Astrocyte of the hippocampus (primary cell): ENCODE measurements at places on chromosomes 3 and 15.

GRCh38 chr3:44355362-44356033 lies 16.9 kb downstream of the TCAIM start:
- peak; percentile 79 for DNase-seq

- no peak for DNase-seq
Observed at GRCh38 chr3:126052196-126053058, 31.5 kb downstream of the SLC41A3 start.

GRCh38 chr3:151305060-151305774 lies 11.4 kb downstream of the GPR87 start:
- peak; percentile 98 for DNase-seq

- no peak for DNase-seq
Observed at GRCh38 chr3:78517965-78518364, 1249.8 kb downstream of the ROBO1 start.

- no peak for DNase-seq
Observed at GRCh38 chr3:101690972-101691371, 4.5 kb upstream of the RPL24 start.

- DNase-seq = peak; percentile 46
Observed at GRCh38 chr15:62482785-62483429, 317.8 kb upstream of the C2CD4B start.

DNA sequence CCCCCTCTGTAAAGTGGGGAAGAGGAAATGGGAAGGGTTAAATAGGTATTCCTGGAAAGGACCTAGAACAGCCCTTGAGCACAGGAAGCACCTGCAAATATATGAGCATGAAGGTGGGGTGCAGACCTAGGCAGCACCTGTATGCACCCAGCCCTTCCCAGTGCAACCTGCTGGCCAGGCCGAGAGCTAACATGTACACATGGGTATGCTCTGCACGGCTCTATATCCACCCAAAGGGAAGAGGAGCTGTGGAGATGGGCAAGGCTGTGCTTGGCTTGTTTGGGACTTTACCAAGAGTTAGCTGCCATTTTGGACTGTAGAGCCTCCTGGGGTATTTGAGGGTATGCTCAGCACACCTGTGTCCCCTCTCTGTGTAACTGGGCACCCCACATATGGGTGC lies 171.2 kb downstream of the KLF13 start:
- no peak for DNase-seq

DNA sequence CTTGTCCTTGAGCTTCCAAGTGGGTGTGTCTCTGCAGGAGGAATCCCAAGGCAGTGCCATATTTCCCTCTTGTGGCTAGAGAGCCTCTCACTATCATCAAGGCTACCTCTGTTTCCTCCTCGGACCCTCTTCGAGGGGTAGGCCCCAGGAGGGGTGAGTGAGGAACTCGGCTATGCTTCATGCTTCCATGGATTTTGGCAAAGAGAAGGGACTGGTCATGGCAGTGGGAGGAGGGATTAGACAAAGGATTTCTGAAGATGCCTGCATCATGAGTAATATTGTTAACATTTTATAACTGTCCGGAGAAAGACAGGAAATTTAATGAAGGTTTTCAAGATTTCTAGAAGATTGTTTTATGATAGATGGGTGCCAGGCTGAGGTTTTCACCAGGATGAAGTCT lies 241.5 kb downstream of the CLSTN2 start:
- DNase-seq = peak; percentile 44

DNA sequence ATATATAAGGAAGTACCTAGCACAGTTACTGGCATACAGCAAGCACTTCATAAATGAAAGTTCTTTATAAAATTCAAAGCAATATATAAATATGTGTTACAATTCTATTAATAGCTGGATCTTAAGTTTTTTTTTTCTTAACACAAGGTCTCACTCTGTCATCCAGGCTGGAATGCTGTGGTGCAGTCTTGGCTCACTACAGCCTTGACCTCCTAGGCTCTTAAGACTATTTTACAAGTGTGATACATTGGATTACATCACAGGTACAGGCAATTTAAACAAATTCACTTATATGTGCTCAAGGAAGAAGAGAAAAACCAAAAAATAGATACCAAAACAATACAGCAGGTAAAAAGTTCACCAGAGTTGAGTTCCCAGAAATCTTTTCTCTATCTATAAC lies 60.6 kb downstream of the ZNF280D start:
- peak; percentile 50 for DNase-seq

DNA sequence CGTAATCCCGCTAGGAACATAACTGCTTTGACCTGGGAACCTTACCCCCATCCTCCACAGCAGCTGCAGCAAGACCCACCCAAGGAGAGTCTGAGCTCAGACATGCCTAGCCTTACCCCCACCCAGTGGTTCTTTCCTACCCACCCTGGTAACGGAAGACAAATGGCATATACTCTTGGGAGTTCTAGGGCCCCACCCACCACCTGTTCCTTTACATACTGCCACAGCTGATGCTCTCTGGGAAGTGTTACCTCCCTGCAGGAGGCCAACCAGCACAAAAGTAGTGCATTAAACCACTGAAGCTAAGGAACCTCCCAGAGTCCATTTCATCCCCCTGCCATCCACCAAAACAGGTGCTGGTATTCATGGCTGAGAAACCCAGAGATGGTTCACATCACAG lies 50.6 kb upstream of the AZI2 start:
- DNase-seq = no peak

- DNase-seq = no peak
Observed at GRCh38 chr3:155428563-155428962, 135.1 kb upstream of the STRIT1 start.

GRCh38 chr3:103006526-103007183 lies 571.8 kb downstream of the ZPLD1 start:
- DNase-seq = no peak

DNA sequence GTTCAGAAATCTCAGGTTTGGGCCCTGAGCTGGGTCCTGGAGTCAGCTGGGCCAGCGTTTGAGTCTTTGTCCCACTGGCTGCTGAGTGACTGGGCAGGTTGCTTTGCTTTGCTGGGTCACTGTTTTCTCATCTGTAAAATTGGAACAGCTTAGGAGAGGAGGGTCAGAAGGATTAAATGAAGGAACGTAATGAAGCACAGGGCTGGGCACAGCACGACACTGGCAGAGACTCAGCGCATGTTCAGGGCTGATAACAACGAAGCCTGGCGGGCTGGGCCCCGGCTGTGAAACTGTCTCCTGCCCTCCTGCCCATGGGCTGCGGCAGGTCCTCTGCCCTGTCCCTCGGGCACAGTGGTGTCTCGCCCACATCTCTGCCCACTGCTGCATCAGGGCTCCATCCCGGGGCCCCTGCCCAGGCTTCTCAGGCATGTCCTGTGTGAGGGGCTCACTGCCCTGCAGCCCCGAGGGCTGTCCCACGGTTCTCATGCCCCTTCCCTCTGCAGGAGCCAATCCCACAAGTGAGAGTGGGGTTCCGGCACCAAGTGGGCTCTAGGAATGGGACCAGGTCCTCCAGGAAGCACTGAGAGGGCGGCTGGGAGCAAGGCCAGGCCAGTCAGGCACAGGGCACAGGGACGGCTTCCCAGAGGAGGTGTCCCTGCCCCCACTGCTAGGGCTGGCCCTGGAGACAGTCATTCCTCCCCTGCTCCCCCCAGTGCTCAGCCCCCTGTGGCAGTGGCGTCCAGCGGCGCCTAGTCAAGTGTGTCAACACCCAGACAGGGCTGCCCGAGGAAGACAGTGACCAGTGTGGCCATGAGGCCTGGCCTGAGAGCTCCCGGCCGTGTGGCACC lies 88.0 kb downstream of the TBC1D2B start:
- DNase-seq = no peak

DNA sequence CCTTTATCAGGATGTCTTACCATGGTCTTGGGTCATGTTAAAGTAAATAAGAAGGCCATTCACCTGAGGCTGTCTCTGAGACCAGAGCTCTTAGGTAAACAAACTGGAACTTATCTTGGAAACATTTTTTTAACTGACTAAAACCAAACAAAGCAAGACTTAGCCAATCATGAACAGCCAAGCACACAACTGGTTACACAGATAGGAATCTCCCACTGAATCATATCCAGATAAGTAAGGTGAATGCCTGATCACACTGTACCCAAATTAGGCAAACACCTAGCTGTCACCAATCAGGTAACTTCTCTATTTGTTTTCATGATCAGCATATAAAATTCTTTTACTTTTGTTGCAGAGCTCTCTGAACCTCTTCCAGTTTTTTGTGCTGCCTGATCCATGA lies 205.4 kb downstream of the CNTN3 start:
- no peak for DNase-seq

DNA sequence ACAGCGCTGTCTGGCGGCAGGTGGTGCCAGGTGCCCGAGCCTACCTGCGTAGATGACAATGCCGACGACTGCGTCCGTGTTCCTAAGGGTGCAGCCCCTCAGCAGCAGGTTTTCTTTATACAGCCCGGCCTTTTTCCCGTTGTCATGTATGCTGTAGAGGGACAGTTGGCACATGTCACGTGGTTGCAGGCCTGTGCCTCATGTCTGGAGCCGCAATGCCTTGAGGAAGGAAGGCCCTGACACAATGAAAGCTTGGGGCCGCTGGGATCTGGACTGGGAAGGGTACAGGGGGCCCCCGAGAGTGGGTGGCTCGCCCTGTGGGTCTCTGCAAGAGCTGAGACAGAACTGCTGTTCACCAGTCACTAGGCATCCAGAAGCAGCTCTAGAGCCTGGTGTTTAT lies 136.0 kb downstream of the ATP10A start:
- DNase-seq = no peak

DNA sequence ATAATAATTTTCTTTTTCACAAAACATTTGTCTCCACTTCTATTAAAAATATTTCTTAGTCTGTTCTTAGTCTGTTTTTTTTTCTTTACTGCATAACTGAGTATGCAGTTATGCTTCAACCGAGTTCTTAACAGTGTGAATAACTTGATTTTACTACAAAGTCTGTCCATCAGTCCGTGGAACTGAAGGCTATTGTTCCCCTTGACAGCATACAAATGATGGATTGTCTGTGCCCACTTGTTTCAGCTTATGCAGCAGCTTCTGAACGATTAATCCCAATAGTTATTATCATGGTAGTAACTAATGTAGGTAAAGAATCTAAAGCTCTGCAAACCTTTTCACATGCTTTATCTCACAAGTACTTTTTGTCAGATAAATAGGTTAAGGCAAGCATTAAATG lies 150.7 kb downstream of the SSR3 start:
- no peak for DNase-seq

DNA sequence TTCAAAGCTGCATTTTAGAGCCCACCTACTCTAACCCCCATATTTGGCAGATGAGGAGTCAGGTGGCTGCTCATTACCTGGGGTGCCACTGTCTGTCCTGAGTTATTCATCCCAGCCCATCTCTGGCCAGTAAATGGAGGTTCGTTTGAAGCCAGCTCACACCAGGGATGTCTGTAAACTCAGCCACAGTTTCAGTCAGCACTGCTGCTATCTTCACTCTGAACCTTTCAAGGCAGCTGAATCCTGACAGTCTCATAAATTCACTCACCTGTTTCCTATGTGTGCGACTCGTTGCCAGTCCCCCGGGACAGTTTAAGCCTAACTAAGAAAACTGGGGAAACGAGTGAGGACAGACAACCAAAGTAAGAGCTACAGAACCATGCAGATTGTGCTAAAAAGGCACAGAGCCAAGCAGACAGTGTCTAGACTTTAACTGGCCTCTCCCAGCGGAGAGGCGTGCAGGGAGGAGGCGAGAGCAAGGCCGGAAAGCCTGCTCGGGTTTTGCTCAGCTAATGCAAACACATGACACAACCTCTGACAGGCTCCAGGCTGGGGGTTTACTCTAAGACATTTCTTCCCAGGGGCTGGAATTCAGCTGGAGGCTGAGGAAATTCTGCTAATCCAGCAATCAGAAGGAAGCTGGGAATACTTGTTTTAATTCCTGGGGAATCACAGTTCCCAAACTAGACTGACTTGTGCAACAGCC lies 12.0 kb downstream of the FSTL1 start:
- DNase-seq = peak; percentile 84

- DNase-seq = peak; percentile 89
Observed at GRCh38 chr3:73624017-73624820, 522 bp downstream of the PDZRN3 start.

GRCh38 chr3:27186013-27186412 lies 183.2 kb downstream of the NEK10 start:
- no peak for DNase-seq

- DNase-seq = no peak
Observed at GRCh38 chr15:67944010-67944641, 104.3 kb upstream of the RNU6-1 start.

DNA sequence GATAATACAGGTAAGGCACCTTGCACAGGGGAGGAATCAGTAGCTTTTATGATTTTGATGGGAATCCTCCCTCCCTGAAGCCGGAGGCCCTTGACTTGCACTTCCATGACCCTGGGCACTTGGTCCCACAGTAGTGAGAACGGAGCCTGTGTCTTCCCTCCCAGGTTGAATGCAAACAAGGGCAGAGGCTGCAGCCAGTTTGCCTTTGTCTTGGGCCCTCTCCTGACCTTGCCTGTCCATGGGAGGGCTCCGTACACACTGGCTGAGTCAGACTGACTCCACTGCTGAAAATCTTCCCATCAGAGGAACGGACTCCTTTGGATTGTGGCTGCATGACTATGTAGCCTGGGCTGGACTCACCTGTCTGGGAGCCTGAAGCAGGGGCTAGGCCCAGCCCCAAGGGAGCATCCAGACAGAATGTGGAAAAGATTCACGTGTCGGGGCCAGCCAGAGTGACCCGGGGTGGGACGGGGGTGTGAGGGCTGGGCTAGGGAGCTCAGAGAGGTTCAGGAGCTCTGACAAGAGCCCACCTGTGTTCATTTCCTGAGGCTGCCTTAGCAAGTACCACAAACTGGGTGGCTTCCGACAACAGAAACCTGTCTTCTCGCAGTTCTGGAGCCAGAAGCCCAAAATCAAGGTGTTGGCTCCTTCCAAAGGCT lies 9.5 kb downstream of the TBC1D21 start:
- no peak for DNase-seq

DNA sequence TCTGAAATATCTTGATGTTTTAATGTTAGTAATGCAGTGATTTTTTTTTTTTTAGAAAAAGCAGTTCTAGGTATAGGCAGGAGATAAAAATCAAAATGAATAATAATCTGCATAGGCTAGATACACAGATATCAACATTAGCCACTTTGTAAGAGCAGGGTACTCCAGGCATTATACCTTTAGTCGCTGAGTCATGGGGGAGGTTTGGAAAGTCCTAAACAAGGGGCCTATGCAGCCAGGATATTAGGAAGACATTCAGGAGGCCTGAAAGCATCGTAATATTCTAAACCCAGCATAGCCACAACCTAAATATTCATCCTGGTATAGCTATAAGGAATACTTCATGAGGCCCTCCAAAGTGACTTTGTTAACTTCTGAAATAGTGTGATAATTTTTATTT lies 258.1 kb upstream of the NECTIN3 start:
- DNase-seq = peak; percentile 7

- no peak for DNase-seq
Observed at GRCh38 chr15:22808240-22808639, 21.8 kb downstream of the NIPA1 start.

DNA sequence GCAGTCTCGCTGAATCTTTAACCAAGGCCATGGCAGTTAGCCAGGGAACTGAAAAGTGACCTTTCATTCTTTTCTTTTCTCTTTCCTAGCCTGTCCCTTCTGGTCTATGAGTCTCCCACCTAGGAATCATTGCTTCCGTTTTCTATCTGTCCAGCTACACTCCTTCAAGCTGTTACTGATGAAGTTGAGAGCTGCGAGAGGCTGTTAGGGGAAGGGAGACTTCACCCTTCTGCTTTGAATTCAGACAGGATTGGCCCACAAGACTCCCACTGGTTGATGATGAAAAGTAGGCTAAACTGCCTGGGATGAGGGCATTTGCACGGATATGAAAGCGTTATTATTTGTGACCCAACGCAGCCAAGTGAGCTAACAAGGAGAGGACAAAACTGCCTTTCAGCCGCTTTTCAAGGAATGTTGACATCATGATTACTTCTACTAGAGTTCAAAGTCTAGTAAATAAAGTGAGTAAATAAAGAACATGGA lies 30.2 kb downstream of the EIF4E3 start:
- peak; percentile 38 for DNase-seq
